ENCODE measurements at places on chromosomes 13 and 19.

GRCh38 chr13:88651531-88651930, 980.4 kb downstream of the SLITRK5 start:
- no peak for DNase-seq

GRCh38 chr19:50537769-50538230, 24.1 kb upstream of the ASPDH start:
- DNase-seq: peak; percentile 87

- DNase-seq: no peak
Measured at GRCh38 chr13:95075506-95075905, 225.7 kb downstream of the ABCC4 start.

DNA sequence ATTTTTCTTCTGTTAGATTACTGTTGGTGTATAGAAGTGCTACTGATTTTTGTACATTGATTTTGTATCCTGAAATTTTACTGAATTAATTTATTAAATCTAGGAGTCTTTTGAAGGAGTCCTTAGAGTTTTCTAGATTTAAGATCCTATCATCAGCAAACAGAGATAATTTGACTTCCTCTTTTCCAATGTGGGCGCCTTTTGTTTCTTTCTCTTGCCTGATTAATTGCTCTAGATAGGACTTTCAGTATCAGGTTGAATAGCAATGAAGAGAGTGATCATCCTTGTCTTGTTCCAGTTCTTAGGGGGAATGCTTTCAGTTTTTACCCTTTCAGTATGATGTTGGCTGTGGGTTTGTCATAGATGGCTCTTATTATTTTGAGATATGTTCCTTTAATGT, 5.6 kb upstream of the CD33 start:
- no peak for DNase-seq

GRCh38 chr13:107088061-107088460, 520.1 kb upstream of the ARGLU1 start:
- DNase-seq: no peak

All from suppressor macrophage (primary cell).